Erythroblast (primary cell): ENCODE measurements at places on chromosomes 6 and 20.

DNA sequence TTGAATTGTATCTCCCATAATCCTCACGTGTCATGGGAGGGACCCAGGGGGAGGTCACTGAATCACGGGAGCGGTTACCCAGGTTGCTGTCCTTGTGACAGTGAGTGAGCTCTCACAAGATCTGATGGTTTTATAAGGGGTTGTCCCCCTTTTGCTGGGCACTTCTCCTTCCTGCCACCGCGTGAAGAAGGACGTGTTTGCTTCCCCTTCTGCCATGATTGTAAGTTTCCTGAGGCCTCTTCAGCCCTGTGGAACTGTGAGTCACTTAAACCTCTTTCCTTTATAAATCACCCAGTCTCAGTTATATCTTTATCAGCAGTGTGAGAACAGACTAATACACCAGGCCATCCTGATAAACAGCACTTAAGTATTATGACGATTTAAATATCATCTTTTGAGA, 9.0 kb upstream of the MRGBP start:
- DNase-seq: no peak

GRCh38 chr6:118672678-118673077, 21.3 kb upstream of the CEP85L start:
- DNase-seq: no peak

- no peak for DNase-seq
Measured at GRCh38 chr6:134637847-134638437, 312.0 kb downstream of the ALDH8A1 start.

GRCh38 chr6:100881707-100882040, 545 bp upstream of the ASCC3 start:
- DNase-seq: no peak

DNA sequence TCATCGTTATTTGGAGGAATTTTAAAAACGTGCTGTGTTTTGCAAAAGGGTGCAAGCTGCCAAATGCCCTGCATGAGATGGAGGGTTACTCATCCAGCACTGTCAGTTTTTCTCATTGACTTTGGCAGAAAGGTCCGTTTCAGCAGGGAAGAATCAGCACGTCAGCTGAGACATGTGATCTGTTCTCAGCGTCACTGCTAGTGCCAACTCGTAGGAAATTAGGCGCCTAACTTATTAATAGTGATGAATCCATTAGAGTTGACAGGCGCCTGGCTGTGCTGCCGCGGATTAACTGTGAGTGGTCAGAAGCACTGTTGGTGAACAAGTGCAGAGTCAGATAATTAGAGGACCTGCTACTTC, 175.5 kb upstream of the FOXQ1 start:
- DNase-seq: no peak

GRCh38 chr20:53582574-53583351, 10.9 kb downstream of the ZNF217 start:
- no peak for DNase-seq

GRCh38 chr6:133396984-133397348, 155.8 kb downstream of the EYA4 start:
- no peak for DNase-seq

DNA sequence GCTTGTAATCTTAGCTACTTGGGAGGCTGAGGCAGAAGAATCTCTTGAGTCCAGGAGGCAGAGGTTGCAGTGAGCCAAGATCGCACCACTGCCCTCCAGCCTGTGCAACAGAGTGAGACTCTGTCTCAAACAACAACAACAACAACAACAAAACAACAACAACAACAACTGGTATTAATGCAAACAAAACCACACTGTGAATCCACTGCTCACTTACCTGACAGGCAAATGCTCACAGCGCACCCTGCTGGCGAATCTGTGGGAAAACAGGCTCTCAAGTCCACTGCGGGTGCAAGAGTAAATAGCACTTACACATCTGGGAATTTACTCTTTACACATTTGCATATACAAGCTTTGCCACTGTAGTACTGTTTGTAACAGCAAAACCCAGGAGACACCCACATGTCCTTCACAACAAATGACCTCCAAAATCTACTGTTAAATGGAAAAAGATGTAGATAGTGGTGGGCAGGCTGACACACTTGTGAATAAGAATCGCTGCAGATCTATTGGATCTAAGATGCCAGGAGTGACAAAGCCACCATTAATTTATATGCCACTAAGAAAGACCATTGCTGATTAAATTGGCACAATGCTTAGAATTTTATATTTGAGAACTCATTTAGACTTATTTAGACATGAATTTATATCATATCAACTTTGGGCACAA, 29.3 kb downstream of the NSFL1C start:
- DNase-seq: peak; percentile 82

GRCh38 chr6:145350928-145351327, 384.4 kb downstream of the EPM2A start:
- DNase-seq: no peak

- no peak for DNase-seq
Measured at GRCh38 chr6:149895048-149895590, 2.8 kb downstream of the RAET1E start.

DNA sequence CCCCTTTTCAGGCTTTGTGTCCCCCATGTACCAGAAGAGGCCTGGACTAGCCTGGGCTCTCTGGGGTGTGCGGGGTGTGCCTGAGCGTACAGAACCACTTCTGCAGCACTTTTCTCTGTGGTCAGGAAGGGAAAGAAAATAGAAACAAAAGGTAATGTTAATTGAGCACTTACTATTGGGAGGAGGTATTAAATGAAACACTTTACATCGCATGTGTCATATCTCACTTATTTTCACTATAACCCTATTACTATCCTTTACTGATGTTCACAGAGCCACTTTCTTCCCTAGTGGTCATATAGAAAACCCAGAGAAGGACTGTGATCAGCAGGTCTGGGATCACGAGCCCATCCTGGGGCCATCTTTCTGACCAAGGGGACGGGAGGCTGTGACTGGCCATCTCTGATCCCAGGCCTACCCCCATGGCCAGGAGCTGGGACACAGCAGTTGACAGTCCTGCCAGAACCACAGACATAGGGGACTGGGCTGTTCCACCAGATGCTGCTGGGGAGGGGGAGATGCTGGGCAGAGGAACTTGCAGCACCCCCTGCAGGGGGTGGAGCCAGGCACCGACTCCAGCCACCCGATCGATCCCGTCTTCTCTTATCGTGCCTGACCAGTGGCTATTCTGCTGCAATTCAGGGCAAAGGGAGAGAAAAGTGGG, 107.6 kb downstream of the VEGFA start:
- no peak for DNase-seq

GRCh38 chr20:4043796-4044195, 28.4 kb upstream of the RNF24 start:
- no peak for DNase-seq

- DNase-seq: no peak
Measured at GRCh38 chr6:159305159-159305558, 136.0 kb downstream of the FNDC1 start.

- DNase-seq: no peak
Measured at GRCh38 chr6:13268913-13269518, 59.3 kb downstream of the TBC1D7 start.

DNA sequence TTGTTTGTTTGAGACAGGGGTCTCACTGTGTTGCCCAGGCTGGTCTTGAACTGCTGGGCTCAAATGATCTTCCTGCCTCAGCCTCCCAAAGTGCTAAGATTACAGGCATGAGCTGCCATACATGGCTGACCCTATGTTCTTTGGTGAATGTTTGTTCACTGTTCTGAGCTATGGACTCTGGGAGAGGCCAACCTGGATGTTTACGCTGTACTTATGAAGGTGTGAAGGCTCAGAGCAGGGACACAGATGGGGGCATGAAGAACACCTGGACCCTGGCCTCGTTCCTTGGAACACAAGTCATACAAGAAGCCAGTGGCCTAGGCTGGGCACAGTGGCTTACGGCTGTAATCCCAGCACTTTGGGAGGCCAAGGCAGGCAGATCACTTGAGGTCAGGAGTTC, 21.1 kb upstream of the CD24 start:
- DNase-seq: no peak

DNA sequence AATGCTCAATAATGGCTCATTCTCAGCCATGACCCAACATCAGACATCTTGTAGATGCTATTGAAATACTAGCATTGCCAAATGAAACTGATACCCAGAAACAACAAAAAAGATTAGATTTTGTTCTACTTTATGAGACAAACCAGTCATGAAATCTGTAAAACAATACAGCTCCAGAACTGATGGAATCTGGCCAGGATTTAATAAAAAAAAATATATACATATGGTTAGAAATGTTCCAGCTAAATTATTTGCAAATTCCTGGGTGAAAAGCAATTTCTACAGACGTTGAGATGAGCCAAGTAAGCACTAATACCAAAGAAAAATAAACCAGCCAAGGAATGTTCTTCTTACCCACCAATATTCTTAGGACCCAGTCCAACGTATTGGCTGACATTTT, 201.3 kb downstream of the EPHA7 start:
- no peak for DNase-seq

GRCh38 chr6:38997128-38997761, 51.3 kb upstream of the GLP1R start:
- peak; percentile 53 for DNase-seq

DNA sequence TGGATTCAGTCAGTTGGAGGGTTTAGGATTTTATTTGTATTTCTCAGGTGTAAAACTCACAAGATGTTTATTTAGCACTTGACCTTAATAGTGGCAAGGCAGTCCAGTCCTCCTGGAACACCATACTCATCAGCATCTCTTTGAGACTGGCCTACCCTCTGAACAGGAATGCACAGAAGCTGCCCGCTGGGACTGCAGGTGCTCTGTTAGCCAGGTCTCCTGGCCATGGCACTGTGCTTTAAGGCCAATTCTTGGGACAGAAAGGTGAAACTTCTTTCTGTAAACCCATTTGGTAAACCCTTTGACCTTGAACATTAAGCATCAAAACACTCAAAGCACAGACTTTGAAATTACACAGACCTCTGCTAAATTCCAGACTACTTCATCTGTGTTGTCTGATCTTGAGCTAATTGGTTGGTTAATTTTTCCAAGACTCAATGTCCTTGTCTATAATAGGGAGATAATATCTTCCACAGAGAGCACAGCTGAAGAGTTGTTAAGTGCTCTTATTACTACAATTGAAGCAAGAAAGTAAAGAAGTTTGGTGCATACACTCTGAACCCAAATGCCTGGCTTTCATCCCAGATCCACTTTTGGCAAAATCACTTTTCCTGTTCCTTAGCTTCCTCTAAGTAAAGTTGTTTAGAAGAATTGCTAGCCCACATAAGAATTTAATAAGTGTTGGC, 54.9 kb upstream of the NT5E start:
- DNase-seq: no peak

- peak; percentile 86 for DNase-seq
Measured at GRCh38 chr6:15247500-15248450, 1.9 kb downstream of the JARID2 start.

- DNase-seq: no peak
Measured at GRCh38 chr6:67896476-67896875, 738.6 kb upstream of the ADGRB3 start.

DNA sequence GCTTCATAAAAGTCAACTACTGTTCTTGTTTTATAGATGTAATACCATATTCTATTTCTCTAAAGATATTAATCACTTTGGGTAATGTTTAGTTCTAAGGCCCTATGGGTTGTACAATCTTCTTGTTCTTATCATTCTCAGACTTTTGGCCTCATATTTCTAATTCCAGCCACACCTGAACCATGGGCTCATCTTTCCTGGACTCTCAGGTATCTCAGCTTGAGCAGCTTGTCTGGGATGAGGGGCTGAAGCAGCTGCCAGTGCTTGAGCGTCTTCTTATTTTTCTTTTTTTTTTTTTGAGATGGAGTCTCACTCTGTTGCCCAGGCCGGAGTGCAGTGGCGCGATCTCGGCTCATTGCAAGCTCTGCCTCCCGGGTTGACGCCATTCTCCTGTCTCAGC, 150.2 kb downstream of the KIF6 start:
- DNase-seq: no peak

- DNase-seq: no peak
Measured at GRCh38 chr6:16354692-16355091, 116.3 kb downstream of the GMPR start.

GRCh38 chr6:142740449-142740848, 204.5 kb downstream of the HIVEP2 start:
- no peak for DNase-seq
